NCI-H1417 (cell line): ENCODE measurements at places on chromosomes 4 and X.

- DNase-seq = no peak
Observed at GRCh38 chrX:102976286-102976685, 39.2 kb downstream of the RAB40AL start.

- DNase-seq = peak; percentile 52
Observed at GRCh38 chrX:14039344-14039743, 9.7 kb upstream of the GEMIN8 start.

DNA sequence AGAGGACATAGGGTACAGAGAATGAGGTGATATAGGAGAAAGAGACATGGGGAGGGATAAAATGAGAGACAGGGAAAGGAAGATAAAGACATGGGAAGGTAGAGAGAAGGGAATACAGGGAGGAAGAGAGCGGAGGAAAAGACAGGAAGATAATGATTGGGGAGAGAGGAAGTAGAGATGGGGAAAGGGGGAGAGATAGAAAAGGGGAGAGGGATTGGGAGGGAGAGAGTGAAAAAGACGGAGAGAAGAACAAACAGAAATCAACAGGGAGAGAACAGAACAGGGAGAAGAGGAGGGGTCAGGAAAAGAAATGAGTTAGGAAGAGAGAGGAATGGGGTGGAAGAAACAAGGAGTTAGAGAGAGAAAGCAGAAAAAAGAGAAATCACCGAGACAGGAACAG lies 4.6 kb downstream of the GRIPAP1 start:
- no peak for DNase-seq

DNA sequence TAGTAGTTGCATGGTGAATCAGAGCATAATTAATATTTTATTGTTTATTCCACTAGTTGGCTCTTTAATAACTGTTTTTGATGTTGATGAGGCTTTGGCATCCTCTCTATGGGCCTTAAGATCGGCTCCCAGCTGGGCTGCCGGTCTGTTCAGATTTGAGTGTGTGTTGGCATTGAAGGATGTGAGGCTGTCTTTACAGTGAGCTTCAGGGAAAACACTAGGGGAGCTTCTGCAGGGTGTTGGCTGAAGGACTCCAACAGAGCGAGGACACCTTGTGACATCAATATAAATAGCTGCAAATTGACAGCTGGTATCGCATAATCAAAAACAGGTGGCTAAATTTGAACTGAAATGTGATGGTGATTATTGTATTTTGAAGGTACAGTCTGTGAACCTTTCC lies 322.0 kb downstream of the FSTL5 start:
- DNase-seq = peak; percentile 64

- DNase-seq = no peak
Observed at GRCh38 chr4:15398001-15398400, 29.8 kb upstream of the C1QTNF7 start.

DNA sequence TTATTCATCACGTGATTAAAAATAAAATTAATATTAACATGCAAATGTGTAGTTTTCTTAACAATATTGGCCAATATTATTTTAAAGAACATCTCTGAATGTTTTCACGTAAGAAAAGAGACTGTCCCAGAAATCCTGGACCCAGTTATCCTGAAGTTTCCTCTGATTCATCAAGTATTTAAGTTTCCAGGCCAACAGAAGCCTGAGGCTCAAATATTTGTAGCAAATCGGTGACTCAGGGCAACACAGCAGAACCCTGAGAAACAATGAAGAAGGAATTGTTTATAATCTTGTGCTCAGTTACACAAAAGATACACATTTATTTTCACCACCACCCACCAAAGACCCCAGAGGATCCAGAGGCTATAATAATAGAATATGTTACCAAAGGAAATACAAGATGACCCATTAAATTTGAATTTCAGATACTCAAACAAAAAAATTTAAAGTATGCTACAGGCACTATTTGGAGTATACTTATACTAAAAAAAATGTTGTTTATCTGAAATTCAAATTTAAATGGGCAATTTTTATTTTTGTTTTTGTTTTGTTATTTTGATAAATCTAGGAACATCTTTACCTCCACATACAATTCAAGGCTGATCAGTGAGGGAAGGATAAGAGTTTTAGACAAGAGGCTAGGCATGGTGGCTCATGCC lies 33.9 kb upstream of the SLC7A11 start:
- no peak for DNase-seq

- DNase-seq = no peak
Observed at GRCh38 chr4:114383067-114383466, 215.5 kb upstream of the UGT8 start.

DNA sequence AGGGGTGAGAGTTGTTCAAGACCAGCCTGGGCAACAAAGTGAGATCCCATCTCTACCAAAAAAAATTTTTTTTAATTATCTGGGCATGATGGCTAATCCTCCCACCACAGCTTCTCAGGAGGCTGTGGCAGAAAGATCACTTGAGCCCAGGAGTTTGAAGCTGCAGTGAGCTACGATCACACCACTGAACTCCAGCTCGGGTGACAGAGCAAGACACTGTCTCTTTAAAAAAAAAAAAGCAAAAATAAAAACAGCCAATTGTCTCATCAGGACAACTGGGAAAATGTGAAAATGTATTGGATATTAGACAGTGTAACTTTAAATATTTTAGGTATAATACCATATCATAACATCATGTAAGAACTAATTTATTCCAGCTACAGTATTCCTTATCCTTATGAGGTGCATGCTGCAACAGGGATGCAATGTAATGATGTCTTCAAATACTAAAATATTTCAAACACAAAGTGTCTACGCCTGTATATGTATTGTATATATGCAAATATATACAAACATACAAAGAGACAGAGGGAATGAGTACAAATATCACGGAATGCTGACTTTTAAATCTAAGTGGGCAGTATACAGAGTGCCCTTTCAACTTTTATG lies 17.2 kb downstream of the FAM13A start:
- no peak for DNase-seq

GRCh38 chr4:122900314-122900713 lies 22.1 kb downstream of the NUDT6 start:
- peak; percentile 2 for DNase-seq

GRCh38 chr4:9979101-9979701 lies 42.1 kb downstream of the SLC2A9 start:
- DNase-seq = peak; percentile 70

DNA sequence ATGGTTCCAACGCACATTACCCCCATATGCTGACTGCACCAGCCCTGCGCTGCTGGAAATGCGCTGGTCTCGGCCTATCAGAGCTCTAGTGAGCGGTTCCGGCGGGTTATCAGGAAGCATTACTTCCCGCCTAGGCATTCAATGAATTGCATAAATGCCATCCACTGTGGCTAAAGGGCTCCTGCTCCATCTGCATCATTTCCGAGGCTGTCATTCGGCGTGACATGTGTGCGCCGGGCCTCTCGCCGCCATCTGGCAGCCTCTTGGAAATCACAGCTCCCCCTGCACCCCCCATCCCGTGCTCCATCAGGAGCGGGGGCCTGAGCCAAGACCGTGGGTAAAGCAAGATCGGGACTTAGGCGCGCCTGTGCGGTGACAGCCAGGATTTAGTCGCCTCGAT lies 64.4 kb downstream of the SEPSECS start:
- DNase-seq = no peak

- DNase-seq = no peak
Observed at GRCh38 chr4:184662236-184662635, 12.7 kb downstream of the PRIMPOL start.

DNA sequence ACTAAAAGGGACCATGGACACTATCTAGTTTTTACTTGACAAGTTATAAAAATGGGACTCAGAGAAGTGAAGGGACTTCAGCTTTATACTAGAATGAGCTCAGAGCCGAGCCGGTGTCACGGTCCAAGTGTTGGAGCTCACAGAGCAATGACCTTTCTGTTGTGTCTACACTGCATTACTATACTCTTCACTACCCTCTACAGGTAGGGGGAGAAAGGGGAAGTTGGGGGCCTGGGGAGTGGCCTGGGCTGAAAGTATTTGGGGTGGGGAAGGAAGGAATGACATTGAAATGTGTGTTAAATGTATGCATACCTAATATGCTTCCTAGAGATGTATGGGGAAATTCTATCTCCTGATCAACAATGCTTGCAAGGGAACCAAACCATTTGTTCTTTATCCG lies 48.8 kb upstream of the HHIP start:
- no peak for DNase-seq

DNA sequence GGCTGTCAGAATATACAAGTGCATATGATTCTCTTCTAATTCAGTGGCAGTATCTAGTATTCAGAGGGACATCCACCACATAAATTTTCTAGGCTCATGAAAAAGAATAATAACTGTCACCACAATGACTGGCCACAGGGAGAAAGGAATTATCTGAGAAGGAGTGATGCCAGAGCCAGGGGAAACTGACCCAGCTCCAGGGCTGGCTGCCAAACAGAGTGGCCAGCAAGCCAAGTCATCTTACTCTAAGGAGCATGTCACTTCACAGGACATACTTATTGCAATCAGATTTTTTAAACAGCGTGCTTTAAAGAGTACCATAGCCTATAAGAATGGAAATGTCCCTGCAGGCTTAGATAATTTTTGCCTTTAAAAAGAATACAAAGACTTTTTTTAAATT lies 5.8 kb upstream of the SEPTIN11 start:
- no peak for DNase-seq

GRCh38 chr4:115042496-115042895 lies 70.9 kb downstream of the NDST4 start:
- DNase-seq = no peak

DNA sequence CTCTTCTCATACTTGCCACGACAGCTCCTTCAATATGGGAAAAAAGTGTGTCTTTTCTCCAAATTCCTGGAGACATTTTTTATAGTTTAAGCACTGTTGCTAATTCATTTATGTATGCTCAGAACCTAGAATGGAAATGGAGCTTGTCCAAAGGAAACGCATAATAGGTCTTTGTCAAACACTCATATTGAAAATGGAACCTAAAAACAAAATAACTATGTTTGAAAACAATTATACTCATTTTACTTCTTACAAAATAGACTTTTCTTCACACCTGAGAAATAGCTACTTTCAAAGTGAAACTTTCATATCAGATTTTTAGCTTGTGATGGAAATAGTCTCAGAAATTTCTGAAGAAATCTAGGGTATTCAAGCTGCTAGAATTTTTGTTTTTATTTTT lies 529.7 kb upstream of the BOD1L1 start:
- DNase-seq = no peak

DNA sequence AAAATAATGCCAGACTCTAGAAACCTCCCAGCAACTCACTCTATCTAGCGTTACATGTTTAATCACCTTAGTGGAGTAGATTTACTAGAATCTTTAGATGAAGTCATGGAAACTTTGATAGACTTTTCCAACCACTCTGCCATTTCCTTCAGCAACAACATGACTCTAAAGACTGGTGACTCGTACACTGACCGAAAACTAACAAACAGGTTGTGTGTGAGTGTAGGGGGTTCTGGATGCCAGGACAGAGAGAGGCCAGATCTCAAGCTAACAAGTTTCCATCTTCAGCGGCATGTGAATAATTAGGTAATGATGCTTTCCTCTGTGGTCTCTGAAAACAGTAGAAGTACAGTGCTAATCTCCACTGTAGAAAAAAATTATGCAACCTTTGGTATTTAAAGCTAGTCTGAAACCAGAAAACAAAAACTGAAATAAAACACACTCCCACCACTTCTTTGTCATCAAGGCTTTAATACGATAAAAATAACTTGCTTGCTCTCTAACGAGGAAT lies 286.4 kb downstream of the PRDM5 start:
- DNase-seq = no peak

DNA sequence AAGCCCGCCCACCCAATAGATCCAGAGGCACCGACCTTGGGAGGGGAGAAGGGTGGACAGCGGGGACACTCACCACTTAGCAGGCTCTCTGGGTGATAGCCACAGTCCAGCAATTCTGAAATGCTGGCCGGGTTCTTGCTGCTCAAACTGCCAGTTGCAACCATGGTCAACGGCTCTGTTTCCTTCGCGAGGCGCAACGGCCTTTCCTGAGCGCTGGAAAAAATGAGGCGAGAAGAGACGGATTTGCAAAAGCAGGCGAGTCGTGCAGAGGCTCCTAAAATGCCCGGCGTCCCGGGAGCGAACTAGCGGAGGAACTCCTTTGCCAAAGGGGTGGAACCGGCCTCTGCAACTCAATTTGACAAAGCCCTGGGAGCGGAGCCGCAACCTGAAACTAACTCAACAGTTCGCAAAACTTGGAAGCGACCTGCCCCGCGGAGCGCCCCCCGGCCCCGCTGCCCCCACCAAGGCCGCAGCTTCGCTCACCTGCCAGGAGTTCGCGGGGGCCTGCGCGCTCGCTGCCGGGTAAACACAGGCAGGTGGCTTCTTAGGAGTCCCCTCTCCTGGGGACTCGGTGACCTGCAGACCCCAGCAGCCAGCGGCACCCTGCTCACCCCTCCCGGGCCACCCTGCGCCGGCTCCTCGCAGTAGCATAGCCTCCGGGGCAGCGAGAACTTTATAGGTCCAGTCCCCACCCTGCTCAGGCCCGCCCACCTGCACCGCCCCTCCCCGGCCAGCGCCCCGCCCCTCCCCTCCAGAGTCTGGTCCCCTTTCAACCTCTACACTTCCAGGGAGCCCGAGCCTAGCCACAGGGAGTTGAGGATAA lies at the start of gene DDIT4L:
DDIT4L (minus strand) TSS at position 649 of the 823 bp plus-strand sequence; CDS start at position 164, 485 bp downstream.
- no peak for DNase-seq

- no peak for DNase-seq
Observed at GRCh38 chr4:159015841-159016240, 87.0 kb upstream of the RAPGEF2 start.

- peak; percentile 76 for DNase-seq
Observed at GRCh38 chr4:61201561-61201960, 1.4 kb downstream of the ADGRL3 start.

DNA sequence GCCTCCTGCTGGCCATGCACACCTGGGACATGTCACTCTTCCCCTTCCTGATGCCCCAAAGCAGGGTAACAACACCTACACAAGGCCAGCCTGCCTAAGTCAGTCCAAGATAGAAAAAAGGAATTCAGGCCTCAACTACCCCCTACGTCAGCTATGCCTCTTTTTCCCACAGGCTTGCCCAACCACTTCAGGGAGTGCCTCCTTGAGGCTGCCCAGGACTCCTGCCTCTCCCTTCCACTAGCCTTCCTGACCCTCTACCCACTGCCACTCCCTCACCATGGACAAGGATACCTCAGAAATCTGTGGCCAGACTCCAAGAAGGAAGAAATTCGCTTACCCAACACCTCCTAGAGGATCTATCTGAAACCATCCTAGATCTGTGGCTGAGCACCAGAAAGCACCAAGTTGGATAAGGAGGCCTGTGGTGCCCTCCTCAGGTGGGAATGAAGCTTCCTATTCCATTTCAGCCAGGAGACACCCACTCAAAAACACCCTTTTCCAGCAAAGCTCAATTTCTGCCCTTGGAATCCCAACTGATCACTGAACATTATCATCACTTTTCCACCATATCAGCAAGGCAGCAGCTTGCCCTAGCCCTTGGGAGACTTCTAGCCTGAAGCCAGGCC lies 1.8 kb downstream of the KDM5C start:
- no peak for DNase-seq

DNA sequence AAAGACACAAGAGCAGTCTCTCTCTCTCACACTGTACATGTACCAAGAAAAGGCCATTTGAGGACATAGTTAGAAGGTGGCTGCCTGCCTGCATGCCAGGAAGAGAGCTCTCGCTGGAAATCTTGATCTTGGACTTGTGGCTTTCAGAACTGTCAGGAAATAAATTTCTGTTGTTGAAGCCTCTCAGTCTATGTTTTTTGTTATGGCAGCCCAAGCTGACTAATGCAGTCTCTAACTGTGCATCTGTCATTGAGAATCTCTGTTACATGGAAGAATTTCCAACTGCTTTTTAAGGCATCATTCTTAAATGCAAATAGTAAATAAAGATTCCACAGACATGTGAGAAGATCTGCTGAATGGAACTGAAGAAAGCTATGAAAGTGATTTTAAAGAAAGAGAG lies 198.3 kb downstream of the PCDH10 start:
- DNase-seq = peak; percentile 4
